ENCODE measurements at places on chromosomes 3 and 15.

GRCh38 chr15:62403164-62403809, 238.2 kb upstream of the C2CD4B start:
- peaks cover 7% of the 10 kb centered on the region for H3K36me3 ChIP-seq
- H3K27me3 ChIP-seq = peaks cover 24% of the 10 kb centered on the region
- no peak overlapping the region for H3K27ac ChIP-seq

- H3K4me3 ChIP-seq = no peak overlapping the region
- no peaks in the 10 kb centered on the region for H3K4me1 ChIP-seq
- H3K27me3 ChIP-seq = peaks cover 14% of the 10 kb centered on the region
Measured at GRCh38 chr3:63762180-63762579, 56.9 kb upstream of the C3orf49 start.

DNA sequence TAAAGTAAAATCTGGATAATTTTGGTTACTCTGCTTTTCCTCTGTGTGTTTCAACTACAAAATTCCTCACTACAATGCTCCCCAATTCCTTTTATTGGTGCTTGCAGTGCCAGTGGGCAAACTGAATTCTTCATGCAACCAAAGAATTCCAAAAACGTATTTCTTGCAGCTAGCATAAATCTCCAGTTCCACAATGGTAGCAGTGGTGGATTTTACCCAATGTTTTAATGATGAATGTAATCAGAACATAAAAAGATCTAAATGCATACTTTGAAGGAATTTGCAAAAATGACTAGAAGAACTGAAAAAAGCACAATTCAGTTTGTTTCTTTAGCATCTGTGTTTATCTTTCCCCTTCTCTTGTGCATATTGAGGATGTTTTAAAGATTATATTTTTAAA, 359.6 kb upstream of the TPRG1 start:
- H3K4me1 ChIP-seq = no peaks in the 10 kb centered on the region
- H3K4me3 ChIP-seq = no peak overlapping the region
- no peaks in the 10 kb centered on the region for H3K27me3 ChIP-seq
- H3K36me3 ChIP-seq = peaks cover 14% of the 10 kb centered on the region
- DNase-seq = no peak

DNA sequence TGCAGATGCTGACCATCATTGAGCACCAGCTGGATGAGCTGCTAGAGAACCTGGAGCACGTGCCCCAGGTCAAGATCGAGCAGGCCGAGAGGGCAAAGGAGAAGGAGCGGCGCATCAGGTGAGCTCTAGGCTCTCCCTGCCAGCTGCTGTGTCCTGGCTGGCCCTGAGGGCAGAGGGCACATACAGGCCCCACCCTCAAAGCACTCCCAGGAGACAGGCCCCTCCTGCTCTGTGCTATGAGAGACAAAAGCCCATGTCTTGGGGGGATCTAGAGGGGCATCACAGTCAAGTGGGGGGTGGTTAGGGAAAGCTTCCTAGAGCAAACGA, 39.5 kb downstream of the CFAP100 start:
- H3K4me3 ChIP-seq = no peak overlapping the region
- no peaks in the 10 kb centered on the region for H3K27me3 ChIP-seq
- H3K36me3 ChIP-seq = no peaks in the 10 kb centered on the region
- H3K4me1 ChIP-seq = peaks cover 10% of the 10 kb centered on the region
- DNase-seq = no peak
- H3K27ac ChIP-seq = no peak overlapping the region

DNA sequence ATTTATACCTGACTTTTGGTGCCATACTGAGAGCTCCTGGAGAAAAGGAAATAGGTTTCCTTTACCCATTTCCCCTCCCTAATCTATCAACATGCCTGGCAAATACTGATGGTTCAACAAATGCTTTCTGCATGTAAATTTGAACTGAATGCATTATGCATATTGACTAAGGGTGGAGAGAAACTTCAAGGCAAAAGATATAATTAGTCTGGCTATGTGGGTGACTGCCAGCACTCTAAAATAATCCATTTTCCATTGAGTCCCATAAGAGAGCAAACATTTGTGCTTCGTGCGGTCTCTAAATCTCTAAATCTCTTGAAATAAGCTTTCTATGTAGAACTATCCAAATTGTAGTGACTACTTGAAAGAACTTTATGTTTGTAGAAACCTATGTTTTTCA, 451.3 kb upstream of the LMCD1 start:
- no peaks in the 10 kb centered on the region for H3K36me3 ChIP-seq
- H3K27ac ChIP-seq = no peak overlapping the region
- H3K27me3 ChIP-seq = no peaks in the 10 kb centered on the region
- no peak for DNase-seq

- no peak for DNase-seq
- no peak overlapping the region for H3K27ac ChIP-seq
- H3K4me3 ChIP-seq = no peak overlapping the region
- H3K27me3 ChIP-seq = no peaks in the 10 kb centered on the region
- H3K4me1 ChIP-seq = peaks cover 8% of the 10 kb centered on the region
Measured at GRCh38 chr3:155766206-155766605, 21.3 kb upstream of the PLCH1 start.

DNA sequence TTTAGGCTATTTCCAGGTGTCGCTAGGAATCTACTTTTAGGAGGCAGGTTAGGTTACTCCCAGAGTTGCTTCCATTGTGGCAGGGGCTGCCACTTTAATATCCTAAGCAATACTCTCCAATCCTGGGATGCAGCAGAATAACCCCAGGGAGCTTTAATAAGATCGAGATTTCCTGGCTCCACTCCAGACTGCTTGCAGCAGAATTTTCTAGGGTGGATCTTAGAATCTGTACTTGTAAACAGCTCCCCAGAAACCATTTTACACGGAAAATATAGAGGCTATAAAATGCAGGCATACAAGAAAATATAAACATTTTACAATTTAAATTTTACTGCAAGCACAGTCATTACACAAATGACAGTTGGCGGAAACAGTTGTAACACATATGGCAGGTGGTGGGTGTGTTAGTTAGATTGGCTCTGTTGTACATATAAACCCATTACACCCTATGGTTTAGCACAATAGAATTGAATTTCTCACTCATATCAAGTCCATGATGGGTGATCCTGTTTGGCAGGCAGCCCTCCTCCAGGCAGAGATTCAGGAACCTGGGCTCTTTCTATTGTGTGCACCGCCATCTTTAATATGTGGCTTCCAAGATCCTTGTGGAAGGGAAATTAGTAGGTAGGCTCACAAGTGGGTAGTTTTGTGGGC, 35.0 kb upstream of the TNFAIP8L3 start:
- no peak overlapping the region for H3K27ac ChIP-seq
- no peak overlapping the region for H3K4me3 ChIP-seq
- no peak for DNase-seq
- no peaks in the 10 kb centered on the region for H3K36me3 ChIP-seq
- peaks cover 22% of the 10 kb centered on the region for H3K27me3 ChIP-seq
- no peaks in the 10 kb centered on the region for H3K4me1 ChIP-seq

DNA sequence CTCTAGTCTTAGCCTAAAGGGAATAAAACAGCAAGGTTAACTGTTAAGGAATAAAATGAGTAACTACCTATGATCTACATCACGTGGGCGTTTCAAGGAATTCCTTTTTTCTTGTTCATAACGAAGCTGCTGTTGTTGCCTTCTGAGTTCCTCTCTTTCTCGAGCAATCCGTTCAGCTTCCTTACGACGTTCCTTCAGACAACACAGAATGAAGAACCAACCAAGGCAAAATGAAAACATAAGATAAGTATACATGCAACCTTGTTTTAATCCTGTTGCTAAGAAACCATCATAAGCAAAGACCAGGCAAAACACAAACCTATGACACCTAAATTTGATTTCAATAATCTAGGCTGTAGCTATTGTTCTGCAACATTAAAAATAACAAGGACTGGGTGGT, 44.1 kb downstream of the SLTM start:
- H3K4me1 ChIP-seq = no peaks in the 10 kb centered on the region
- no peak for DNase-seq
- peaks cover 67% of the 10 kb centered on the region for H3K36me3 ChIP-seq

GRCh38 chr15:101781928-101782327, 21.4 kb upstream of the OR4F6 start:
- no peak for DNase-seq
- no peak overlapping the region for H3K4me3 ChIP-seq
- H3K27ac ChIP-seq = no peak overlapping the region
- H3K27me3 ChIP-seq = peaks cover 19% of the 10 kb centered on the region
- no peaks in the 10 kb centered on the region for H3K4me1 ChIP-seq
- no peaks in the 10 kb centered on the region for H3K36me3 ChIP-seq

- H3K27me3 ChIP-seq = no peaks in the 10 kb centered on the region
- no peak overlapping the region for H3K27ac ChIP-seq
- H3K4me3 ChIP-seq = no peak overlapping the region
- no peaks in the 10 kb centered on the region for H3K36me3 ChIP-seq
- no peaks in the 10 kb centered on the region for H3K4me1 ChIP-seq
- no peak for DNase-seq
Measured at GRCh38 chr3:146345900-146346299, 95.0 kb upstream of the PLSCR4 start.

- no peaks in the 10 kb centered on the region for H3K4me1 ChIP-seq
- peaks cover 2% of the 10 kb centered on the region for H3K36me3 ChIP-seq
- no peaks in the 10 kb centered on the region for H3K27me3 ChIP-seq
- H3K4me3 ChIP-seq = no peak overlapping the region
Measured at GRCh38 chr3:146715170-146715569, 110.0 kb upstream of the PLSCR5 start.
